Sigmoid colon (tissue), 7 donors: ENCODE measurements at places on chromosomes 3 and 15. TPM values are rescaled to one million over a fixed set of nuclear protein-coding genes. Genes with fewer than 3 reads are reported as not detected.

PLA2G4F gene
- under 0.01 TPM for total RNA-seq

GRCh38 chr3:117036259-117036799, 326.8 kb downstream of the TUSC7 start:
- peaks cover 8% of the 10 kb centered on the region for H3K4me1 ChIP-seq
- H3K27me3 ChIP-seq, result no peaks in the 10 kb centered on the region

DNA sequence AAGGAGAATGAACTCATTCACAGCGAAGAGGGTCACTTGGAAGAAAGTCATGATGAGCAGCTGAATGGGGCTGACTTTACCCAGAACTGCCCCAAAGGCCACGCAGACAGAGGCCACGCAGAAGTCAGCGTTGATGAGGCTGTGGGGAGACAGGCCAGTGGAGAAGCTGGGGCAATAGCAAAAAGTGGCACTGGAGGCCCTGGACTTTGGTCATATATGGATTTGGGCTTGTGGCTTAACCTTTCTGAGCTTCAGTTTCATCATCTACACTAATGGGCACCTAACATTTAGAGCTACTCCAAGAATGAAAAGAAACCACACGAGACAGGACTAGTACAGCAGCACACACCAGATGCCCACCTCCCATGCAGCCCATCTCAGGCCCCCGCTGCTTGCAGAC, 13.3 kb downstream of the RHCG start:
- DNase-seq, result no peak
- H3K36me3 ChIP-seq, result no peaks in the 10 kb centered on the region

ANXA2 gene
- 157 TPM for total RNA-seq

GRCh38 chr15:69454953-69455352, 2.3 kb downstream of the RPLP1 start:
- H3K27me3 ChIP-seq, result no peaks in the 10 kb centered on the region
- H3K4me3 ChIP-seq, result no peak overlapping the region
- peaks cover 22% of the 10 kb centered on the region for H3K4me1 ChIP-seq
- peaks cover 10% of the 10 kb centered on the region for H3K36me3 ChIP-seq
- DNase-seq, result no peak
- H3K27ac ChIP-seq, result peak overlapping the region; percentile 21

DNAH1 gene
- total RNA-seq, result 7.5 TPM

- no peak overlapping the region for H3K4me3 ChIP-seq
- H3K27ac ChIP-seq, result no peak overlapping the region
- H3K4me1 ChIP-seq, result no peaks in the 10 kb centered on the region
These were observed 24.7 kb upstream of the SLC41A3 start for GRCh38 chr3:126108676-126109050.

ERICH6 gene
- not detected for total RNA-seq

DNA sequence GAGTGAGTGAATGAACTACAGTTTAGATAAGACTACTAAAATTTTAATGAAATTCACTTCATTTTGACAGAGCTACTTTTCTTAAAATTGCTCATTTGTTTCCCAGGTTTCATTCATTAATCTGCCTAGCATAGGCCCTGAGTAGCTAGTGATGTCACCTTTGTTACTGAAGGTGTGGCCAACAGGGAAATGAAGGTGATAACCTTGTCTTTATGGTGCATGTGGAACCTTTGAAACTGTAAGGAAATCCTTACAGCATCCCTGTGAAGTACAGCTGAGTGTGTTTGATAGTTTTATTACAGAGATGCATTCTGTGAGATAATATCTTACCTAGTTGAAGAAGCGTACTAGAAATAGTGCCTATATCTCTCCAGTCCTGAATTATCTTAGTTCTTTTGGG, 112.9 kb downstream of the AKAP13 start:
- H3K4me3 ChIP-seq, result no peak overlapping the region
- H3K36me3 ChIP-seq, result no peaks in the 10 kb centered on the region
- peaks cover 54% of the 10 kb centered on the region for H3K4me1 ChIP-seq

HES1 gene
- total RNA-seq, result 35.0 TPM

- no peak overlapping the region for H3K4me3 ChIP-seq
- no peaks in the 10 kb centered on the region for H3K27me3 ChIP-seq
- no peak overlapping the region for H3K27ac ChIP-seq
- no peak for DNase-seq
- H3K4me1 ChIP-seq, result no peaks in the 10 kb centered on the region
These were observed 150.7 kb downstream of the OPA1 start for GRCh38 chr3:193743702-193744047.

HYAL3 gene
- 8.3 TPM for total RNA-seq
